ENCODE measurements at places on chromosomes 2 and 18.

- DNase-seq, result no peak
Measured at GRCh38 chr18:35786365-35787042, 186.0 kb upstream of the RMP24 start.

DNA sequence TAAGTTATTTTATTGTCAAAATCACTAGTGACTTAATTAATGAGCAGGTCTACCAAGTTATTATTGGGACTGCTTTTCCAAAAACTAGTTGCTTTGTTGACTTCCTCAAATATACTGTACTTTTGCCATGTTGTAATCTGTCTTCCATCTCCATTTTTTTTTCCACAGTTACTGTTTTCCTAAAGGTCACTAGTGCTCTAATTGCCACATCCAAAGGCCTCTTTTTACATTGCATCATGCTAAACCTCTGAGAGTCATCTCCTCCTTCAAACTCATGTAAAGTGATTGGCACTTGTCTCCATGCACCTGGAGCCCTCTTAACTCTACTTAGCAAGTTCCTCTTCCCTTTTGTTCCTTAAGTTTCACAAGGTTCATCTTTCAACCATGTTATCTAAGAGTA is 11.8 kb downstream of the PMAIP1 start:
- peak; percentile 97 for DNase-seq

GRCh38 chr2:40363631-40364030 is 88.3 kb downstream of the SLC8A1 start:
- no peak for DNase-seq

- no peak for DNase-seq
Measured at GRCh38 chr2:38509314-38509946, 93.3 kb downstream of the HNRNPLL start.

DNA sequence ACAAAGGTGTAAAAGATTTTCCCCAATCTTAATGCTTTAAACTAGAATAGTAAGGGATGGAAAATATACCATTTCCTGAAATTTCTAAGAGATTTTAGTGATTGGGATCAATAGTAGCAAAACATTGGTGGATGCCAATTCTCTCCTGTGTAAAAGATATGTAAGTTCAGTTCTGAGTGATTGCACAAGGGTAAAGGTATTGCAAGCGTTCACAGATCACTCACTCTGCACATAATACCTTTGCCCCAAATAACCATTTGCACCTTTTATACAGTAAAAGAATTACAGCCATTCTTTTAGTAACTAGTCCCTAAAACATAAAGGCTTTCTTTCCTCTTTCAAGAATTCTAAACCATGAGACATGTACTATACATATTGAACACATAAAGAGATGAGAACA is 13.0 kb upstream of the ZCCHC2 start:
- DNase-seq, result no peak

Measured in GF-D8 (cell line).